Germinal center (tissue), 1 donor: ENCODE measurements at places on chromosomes 1 and 21.

DNA sequence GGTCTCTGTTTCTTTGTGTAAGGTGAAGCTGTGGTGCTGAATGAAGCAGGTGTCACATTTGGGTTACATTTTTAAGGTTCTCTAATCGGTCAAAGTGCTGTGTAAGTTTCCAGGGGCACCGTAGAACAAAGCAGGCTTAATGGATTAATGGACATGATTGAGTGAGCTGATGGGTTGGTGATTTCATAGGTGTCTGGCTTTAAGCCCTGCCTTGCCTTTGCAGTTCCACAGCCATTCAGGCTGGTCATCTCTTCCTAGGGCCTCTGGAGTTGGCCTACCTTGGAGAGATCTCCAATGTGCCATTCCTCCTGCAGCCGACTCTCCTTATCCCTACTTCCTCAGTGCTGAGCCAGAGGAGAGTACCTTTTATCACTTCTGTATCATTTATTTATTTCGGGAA is 15.2 kb downstream of the GALNT2 start:
- DNase-seq = no peak

- DNase-seq = no peak
These were observed 40.1 kb downstream of the DNM3 start for GRCh38 chr1:171881442-171881841.

GRCh38 chr21:27258742-27259448 is 292.0 kb upstream of the ADAMTS5 start:
- DNase-seq = no peak

GRCh38 chr1:205528446-205528886 is 24.0 kb downstream of the CDK18 start:
- DNase-seq = no peak

GRCh38 chr1:100706856-100707255 is 12.7 kb upstream of the VCAM1 start:
- no peak for DNase-seq

- DNase-seq = no peak
These were observed 7.6 kb downstream of the CLSTN1 start for GRCh38 chr1:9816199-9816598.

DNA sequence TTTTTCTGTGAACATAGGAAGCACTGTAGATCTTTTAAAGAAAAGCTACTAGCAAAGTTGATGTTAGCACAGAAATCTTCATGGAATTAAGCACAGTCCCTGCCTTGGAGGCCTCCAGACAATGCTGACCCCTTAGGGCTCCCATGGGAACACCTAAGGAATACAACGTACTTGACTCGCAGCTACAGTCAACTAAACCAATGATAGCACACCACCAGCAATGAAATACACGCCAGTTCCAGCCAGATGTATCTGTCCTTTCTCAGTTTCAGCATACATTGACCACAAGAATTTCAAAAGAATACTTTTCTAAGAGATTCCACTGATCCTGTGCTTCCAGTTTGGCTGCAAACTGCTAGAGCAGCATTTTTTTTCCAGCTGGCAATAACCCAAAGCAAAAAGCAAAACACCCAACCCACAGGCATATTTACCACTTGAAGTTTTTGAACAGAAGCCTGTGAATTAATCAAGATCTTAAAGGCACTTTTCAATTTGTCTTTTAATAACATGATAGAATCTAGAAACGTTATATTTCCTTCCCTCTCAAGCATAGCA is 42.8 kb upstream of the KRTAP11-1 start:
- DNase-seq = no peak
